Right atrium auricular region (tissue), 2 donors: ENCODE measurements at places on chromosomes 3 and 15.

- no peak for DNase-seq
These were observed 71.2 kb upstream of the POMGNT2 start for GRCh38 chr3:43177085-43177484.

- no peak for DNase-seq
These were observed 3.6 kb downstream of the GPR87 start for GRCh38 chr3:151312972-151313371.

- no peak for DNase-seq
These were observed 1.6 kb downstream of the SPRED1 start for GRCh38 chr15:38254051-38254883.

- DNase-seq: no peak
These were observed 121.3 kb upstream of the IQSEC1 start for GRCh38 chr3:13194285-13195209.

- DNase-seq: no peak
These were observed 8.5 kb upstream of the DAG1 start for GRCh38 chr3:49461443-49462171.

GRCh38 chr3:99439892-99440291 is 198.5 kb upstream of the COL8A1 start:
- DNase-seq: no peak

DNA sequence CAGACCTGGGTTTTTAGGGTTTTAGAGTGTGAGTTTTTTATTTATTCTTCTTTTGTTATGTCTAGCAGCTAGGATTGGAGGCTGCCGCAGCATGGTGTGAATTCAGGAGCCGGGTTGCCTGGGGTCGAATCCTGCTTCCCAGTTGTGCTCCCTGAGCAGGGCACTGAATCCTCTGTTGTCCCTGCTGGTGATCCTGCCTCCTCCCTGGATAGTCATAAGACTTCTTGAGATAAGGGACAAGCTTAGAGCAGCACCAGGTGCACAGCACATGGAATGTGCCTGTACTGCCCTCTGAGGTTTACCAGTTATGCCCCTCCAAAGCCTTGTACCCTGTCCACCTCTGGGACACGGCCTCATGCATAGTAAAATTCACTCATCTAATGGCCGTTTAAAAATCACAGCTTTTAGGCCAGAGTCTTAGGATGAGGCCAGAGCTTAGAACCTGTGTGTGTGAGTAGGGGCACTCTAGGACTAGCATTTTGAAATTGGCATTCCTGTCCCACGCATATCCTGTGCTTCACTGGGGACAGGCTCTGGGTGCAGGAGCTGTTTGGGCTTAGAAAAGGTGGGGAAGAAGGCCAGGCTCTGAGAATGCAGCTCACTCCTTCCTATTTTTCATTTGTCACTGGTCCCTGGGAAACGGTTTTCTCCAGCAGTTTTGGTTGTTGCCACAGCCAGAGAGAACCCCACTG is 47.7 kb downstream of the CHCHD6 start:
- no peak for DNase-seq

GRCh38 chr3:64488939-64489338 is 198.9 kb downstream of the ADAMTS9 start:
- DNase-seq: no peak

DNA sequence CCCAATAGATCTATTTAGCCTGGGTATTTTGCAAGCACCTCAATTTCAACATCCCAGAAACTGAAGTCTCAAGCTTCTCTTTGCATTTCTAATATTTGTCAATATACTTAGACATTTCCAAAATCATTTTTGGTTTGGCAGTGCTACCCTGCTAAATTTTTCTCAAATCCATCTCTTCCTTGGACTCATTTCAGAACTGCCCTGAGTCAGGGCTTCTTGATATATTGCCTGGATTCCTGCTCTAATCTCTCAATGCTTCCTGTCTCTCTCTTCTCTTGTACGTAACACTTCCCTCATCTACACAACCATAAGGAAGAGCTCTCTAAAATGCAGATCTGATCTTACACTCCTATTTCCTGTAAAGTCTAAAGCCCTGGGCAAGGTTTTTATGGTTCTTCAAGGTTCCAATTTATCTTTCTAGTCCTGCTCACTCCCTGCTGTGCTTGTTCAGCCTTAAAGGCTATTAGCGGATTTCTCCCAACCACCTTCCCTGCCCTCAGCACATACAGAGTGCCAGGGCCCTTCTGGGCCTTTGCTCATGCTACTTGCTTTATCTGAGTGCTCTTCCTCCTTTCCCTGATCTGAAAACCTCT is 53.0 kb upstream of the MME start:
- DNase-seq: no peak

DNA sequence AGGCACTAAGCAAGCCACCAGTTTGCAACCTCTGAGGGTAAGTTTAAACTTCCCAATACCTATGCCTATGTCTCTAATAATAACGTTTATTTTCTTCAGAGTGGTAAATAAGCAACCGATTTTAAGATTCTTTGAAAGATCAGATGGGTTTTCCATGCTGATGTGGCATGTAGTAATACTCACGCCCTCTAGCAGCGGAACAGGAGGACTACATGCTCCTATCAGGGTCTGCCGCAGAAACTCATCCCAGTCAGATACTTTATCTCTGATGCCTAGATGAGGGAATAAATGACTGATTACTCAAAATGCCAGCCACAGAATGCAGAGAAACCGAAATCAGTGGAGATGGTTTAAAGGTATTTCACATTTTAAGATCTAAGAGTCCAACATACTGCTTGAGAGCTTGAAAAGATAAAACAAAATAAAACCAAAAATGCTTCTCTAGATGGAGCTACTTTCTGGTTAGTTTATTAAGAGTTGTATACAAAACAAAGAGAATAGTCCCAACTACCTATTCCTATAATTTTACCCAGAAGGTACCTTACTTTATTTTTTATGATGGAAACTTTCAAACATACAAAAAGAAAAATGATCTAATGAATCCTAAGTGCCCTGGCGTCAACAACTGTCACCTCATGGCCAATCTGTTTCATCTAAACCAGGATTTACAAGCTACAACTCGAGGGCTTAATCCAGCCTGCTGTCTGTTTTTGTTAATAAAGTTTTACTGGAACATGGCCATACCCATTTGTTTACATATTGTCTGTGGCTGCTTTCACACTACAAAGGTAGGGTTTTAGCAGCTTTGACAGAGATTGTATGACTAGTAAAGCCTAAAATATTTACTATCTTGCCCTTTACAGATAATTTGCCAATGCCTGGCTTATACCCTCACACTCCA is 37.5 kb upstream of the STIMATE start:
- DNase-seq: no peak

DNA sequence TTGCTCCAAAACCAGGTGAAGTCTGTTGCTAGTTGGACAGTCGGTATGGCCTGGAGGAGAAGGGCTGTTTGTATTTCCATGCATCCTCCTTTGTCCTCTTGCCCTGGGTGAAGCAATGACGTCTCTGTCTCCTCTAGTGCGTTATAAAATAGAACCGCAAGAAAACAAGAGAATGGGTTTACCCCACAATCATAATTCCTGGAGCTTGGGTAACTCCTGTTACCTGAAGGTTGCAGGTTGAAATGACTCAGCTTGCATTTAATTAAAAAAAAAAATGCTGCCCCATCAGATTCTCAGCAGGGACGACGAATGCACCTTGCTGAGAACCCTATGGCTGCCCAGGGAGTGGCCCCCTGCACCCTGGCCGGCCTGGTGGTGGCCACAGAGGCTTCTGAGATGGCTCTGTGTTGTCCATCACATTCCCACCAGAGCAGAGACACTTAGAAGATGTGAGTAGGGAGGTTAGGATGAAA is 228.2 kb upstream of the BHLHE40 start:
- no peak for DNase-seq

- DNase-seq: no peak
These were observed 6.2 kb upstream of the RCCD1 start for GRCh38 chr15:90948506-90948905.

GRCh38 chr3:111669926-111670630 is 74.9 kb upstream of the ZBED2 start:
- no peak for DNase-seq
